Small intestine (tissue), 16 donors: ENCODE measurements at places on chromosomes 13 and 19. TPM values are rescaled to one million over a fixed set of nuclear protein-coding genes. Genes with fewer than 3 reads are reported as not detected.

- DNase-seq, result no peak
These were observed 46.5 kb upstream of the CLDN10 start for GRCh38 chr13:95505986-95506385.

Gene CASP14
- not detected for polyA plus RNA-seq

DNA sequence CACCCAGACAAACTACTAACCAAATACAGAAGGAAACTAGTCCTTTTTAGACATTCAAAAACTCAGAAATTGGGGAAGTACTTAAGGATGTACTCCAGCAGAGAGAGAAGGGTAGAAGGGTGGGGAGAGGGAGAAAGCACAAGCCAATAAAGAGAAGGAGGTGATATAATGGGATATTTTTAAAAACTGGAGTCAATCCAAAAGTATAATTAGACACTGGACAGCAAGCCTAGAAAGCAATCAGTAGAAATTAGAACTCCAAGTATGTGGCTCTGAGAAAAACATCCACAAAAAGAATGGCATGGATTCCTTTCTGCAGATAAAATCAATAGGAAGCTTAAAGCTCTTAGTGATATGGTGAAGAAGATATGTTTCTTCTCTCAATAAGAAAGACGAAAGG, 55.8 kb downstream of the PEPD start:
- DNase-seq, result no peak

Gene CYP4F2
- 3.8 TPM for polyA plus RNA-seq

GRCh38 chr19:40671404-40671803, 19.0 kb downstream of the NUMBL start:
- DNase-seq, result no peak

DNA sequence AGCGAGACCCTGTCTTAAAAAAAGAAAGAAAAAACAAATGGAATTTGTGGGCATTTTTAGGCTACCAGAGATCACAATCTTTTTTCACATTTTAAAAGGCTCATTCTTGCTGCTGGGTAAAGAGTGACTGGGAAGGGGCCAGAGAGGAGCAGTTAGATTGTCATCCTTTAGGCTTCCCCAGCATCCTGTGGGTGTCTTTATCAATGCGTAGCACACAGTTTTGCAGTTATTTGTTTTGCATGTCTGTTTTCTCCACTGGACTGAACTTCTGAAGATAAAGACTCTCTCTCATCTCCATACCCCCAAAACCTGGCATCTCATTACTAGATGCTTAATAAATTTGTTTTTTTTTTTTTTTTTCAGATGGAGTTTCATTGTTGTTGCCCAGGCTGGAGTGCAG, 2.1 kb upstream of the UTP14C start:
- DNase-seq, result no peak

Gene SSC5D
- polyA plus RNA-seq, result 2.2 TPM

GRCh38 chr19:6532244-6532999, 1.6 kb downstream of the TNFSF9 start:
- no peak for DNase-seq

GRCh38 chr13:113843063-113843654, 20.7 kb downstream of the GAS6 start:
- no peak for DNase-seq

Gene TBC1D4
- 2.4 TPM for polyA plus RNA-seq

DNA sequence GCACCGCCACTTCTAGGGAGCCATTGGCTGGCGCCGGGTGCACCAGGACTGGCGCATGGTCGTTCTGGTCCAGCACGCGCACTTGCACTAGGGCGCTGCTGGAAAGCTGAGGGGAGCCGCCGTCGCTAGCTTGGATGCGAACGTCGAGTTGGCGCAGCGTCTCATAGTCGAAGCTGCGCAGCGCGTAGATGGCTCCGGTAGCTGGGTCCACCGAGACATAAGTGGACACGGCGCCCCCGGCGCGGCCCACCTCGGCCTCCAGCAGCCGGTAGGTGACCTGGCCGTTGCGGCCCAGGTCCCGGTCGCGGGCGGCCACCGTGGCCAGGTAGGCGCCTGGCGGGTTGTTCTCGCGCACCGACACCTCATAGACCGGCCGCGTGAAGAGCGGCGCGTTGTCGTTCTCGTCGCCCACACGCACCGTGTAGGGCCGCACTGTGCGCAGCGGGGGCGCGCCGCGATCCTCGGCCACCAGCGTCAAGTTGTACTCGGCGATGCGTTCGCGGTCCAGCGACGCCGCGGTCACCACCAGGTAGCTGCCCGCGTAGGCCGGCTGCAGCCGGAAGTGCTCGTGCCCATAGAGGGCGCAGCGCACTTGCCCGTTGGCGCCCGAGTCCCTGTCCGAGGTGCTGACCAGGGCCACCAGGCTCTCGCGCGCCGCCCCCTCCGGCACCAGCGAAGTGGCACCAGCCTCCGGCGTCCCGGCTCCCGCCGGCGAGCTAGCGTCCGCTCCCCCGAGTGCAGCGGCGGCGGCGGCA, 1.7 kb downstream of the PCDH8 start:
- DNase-seq, result peak; percentile 76

DNA sequence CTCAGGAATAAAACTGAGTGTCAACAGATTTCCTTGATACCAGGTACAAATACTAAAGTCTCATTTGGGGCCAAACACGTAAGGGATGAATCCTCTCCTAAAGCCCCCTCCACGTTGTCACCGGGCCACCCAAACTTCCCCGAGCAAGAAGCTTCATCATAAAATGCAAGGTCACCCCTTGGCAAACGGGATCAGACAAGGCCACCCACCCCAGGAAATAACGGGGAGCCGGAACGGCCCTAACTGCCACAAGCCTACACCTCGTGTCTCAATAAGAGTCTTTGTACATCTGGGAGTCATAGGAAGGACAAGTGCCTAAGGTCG, 717 bp downstream of the EEF2 start:
- no peak for DNase-seq

DNA sequence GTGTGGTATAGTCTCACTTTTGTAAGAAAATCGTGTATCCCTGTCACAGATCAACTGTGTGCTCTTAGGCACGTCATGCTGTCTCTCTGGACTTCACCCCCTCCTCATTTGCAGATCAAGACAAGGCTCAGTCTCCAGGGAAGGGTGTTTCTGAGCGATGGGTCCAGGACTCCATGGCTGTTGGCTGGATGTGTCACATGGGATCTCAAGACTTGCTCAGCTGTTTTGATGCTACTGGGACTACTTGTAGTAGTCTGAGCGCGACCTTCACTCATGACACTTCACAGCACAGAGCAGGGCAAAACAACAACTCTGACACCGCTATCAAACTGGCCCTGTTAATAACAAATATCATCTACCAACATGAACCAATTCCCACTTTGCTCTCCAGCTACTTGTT, 36.2 kb downstream of the SMAD9 start:
- DNase-seq, result no peak

Gene MBD3L2
- not detected for polyA plus RNA-seq

DNA sequence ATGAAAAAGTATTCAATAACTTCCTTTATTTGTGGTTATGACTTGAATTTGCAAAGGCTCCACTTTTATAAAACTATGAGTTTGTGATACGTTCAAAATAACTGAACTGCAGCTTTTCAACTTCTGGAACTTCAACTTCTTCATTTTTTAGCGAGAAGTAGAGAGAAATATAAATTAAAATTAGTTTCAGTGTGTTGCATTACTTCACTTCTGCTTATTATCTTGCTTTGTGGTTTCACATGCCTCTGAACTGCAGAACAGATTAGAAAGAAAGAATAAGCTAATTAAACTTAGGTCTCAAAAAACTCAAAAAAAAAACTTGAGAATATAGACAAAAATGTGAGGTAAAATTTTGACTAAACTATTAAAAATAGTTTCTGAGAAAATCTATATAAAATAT, 1073.4 kb downstream of the PCDH17 start:
- DNase-seq, result no peak

DNA sequence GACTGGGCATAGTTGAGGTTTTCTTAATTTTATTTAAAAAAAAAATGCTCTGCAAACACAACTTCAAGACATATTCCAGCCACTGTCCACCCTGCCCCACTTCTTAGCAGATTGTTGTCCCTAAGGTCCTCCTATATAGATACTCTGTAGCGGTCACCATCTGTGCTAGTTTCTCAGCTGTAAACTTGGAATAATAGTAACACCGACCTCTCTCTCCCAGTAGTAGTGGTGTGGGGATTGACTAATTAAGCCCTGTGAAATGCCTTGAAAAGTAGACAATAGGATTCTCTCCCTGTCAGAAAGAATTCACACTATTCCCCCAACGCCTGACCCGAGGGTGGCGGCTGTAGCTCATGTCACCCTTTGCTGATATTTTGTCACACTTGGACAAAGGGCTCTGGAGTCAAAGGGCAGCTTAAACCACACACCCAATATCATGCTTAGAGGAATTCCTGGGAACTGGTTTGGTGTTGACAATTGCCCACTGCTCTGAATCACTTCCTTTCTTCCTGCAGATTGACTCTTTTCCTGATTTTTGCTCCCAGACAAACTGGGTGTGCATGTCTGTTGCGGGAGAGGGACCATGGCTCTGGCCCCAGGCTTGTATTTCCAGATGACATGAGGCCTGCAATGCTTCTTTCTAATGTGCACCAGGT, 9.2 kb upstream of the SERP2 start:
- DNase-seq, result peak; percentile 68

DNA sequence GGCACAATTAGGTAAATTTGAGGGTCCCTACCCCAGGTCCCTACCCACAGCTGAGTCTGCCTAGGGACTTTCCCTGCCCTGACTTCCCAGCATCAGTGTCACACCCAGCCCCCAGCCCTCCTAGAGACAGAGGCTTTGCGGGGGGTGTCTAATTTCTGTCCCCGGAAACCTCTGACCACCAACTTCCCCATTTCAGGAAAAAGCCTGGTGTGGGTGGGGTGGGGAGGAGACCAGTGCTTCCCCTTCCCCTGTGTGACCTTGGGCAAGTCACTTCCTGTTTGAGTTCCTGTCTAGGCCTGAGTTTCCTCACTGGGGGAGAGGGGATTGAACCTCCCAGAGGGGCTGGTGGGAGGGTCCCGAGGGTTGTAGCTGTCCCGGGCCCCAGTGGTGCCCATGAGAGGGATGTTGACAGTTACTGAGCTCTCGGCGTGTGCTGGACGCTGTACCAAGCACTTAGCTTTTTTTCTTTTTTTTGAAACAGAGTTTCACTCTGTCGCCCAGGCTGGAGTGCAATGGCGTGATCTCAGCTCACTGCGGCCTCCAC, 7.9 kb downstream of the VASP start:
- peak; percentile 59 for DNase-seq

GRCh38 chr13:36884235-36884634, 35.8 kb downstream of the SMAD9 start:
- DNase-seq, result no peak

Gene GRK1
- polyA plus RNA-seq, result 0.21 TPM

Gene CERS4
- polyA plus RNA-seq, result 0.89 TPM

Gene KIR2DL1
- not detected for polyA plus RNA-seq

Gene ZNF563
- 1.6 TPM for polyA plus RNA-seq

- no peak for DNase-seq
These were observed 418.0 kb downstream of the NDFIP2 start for GRCh38 chr13:79898996-79899395.

Gene WTIP
- 3.8 TPM for polyA plus RNA-seq

DNA sequence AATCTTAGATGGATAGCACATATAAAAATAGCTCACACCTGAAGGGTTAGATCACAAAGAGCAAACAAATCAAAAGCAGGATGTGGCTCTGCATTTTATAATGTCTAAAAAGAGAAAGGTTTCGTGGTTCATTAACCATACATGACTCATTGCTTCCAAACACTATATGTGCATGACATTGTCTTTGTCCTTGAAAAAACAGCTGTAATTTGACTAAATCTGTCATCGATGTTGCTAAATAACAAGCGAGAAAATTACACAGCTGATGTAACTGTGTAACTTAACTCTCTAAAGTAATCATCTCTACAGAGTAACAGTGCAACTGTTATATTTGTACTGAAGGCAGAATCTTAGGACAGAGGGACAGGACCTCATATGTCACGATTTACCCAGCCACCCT, 383.1 kb upstream of the GPC6 start:
- no peak for DNase-seq

DNA sequence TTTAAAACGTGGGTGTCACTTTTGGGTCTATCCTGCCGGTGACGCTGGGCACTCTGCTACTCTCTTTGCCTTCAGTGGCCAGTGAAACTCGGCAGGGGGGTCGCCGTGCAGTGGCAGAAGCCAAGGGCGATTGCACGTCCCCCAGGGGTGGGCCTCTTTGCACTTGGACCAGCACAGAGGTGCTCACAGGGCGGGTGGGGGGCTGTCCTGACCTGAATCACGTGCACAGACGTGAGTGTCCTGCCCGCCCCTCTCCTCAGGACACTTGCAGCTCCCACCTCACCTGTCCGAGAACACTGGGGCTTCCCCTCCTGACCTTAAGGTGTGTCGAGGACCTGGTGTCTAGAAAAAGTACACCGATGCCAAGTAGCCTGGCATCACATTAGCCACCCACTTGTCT, 16.1 kb downstream of the COL4A1 start:
- no peak for DNase-seq

DNA sequence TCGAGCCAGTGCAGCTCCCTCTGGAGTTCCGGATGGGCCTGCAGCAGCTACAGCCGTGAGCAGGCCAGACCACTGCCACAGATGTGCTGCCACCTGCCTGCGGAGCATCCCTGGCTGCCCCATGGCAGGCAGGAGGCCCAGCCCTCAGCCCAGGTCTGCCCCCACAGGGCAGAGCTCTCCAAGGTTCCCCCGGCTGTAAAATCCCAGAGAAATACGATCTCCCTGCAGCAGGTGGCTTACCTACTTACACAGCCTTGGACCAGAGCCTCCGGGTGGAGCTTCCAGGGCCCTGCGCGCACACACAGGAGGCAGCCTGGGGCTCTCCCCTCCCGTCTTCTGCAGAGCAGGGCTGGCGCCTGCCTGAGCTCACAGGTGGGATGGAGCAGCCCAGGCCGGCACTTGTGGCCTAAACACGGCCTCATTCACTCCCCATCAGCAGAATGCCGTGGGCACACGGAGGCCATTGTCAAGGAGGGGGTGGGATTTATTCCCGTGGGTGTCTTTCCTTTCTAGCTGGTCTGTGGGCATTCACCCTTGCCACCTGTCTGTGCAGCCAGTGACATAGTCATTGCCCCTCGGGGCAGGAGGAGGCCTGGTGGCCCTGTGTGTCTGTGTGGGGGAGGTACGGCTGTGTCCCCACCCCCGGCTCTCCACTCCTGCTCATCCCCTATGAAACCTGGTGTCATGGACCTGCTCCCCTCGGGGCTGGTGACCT, 118.0 kb downstream of the KDM4B start:
- no peak for DNase-seq

GRCh38 chr13:90535421-90535820, 812.1 kb upstream of the MIR17HG start:
- DNase-seq, result no peak

Gene GGACT
- polyA plus RNA-seq, result 5.4 TPM

- no peak for DNase-seq
These were observed 158.8 kb upstream of the DACH1 start for GRCh38 chr13:72025836-72026235.

- DNase-seq, result no peak
These were observed 9.1 kb upstream of the ACOD1 start for GRCh38 chr13:76939215-76939614.

Gene CFAP97D2
- not detected for polyA plus RNA-seq

Gene FAM216B
- polyA plus RNA-seq, result 0.12 TPM

- peak; percentile 77 for DNase-seq
These were observed 245.7 kb downstream of the DNAJC15 start for GRCh38 chr13:43269037-43269481.

Gene MPV17L2
- polyA plus RNA-seq, result 25.9 TPM

Gene BCAM
- polyA plus RNA-seq, result 136 TPM

DNA sequence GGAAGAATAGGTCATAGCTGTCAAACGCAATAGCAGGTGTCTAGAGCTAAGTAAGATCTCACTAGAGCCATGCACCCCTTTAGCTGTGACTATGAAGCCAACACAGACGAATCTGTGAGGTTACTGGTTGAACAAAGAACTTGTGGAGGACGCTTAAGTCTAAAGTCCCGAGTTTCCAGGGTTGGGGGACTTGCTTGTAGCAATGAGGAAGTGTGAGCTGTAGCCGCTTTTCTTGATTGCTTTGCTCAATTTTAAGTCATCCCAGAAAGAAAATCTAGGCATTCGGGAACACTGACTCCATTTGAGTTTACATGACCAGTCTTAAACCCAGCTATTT, 1.6 kb downstream of the GPC5 start:
- DNase-seq, result peak; percentile 2
